B cell (primary cell): ENCODE measurements at places on chromosomes 5 and 9.

DNA sequence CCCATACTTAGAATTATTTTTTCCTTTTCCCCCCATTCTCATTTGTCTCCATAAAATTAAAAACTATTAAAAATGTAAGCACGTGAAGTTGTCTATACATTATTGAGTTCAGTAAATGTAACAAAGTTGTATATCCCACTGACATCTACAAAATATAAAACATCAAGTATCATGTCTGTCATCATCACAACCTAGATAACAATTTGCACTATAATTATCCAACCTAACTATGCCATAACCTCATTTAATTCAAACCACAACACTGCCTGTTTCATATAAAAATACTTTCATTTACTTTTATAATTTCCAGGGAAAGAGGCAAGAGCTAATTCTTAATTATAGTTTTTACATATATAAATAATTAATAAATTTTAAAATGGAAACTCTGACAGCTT is 9.1 kb downstream of the EFNA5 start:
- no peak for DNase-seq

DNA sequence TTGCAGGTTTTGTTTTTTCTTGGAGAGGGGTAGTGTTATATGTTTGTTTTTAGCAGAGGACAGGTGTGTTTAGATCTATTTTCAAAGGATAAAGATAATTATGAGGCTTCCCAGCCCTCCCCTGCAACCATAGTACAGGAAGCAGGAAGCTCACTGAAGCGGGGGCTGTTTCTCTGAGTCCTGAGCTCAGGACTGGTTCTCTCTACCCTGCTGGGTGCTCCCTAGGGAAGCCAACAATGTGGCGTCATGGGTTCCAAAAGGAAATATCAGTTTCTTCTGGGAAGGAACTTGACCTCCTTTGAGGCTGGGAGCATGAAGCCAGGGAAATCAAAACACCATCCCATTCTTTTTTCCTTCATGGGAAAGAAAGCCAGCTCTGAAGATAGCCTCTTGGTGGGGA is 62.2 kb downstream of the RAD23B start:
- DNase-seq: no peak

DNA sequence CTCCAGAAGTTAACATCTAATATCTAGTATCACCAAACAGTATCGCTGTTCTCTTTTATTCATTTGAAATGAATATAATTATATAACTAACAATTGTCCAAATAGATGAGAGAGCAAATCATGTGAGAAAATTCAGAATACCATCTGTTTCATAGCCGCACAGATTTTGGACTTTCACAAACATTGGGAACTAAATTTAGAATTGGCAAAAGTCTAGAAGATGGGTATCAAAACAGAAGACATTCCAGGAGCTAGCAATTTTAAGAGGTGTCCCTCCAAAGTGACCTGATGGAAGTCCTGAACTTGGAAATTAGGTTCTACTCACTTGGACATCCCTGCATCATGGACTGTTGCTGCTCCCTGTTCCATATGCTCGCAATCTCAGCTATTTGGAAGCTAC is 57.0 kb upstream of the FSD1L start:
- no peak for DNase-seq

DNA sequence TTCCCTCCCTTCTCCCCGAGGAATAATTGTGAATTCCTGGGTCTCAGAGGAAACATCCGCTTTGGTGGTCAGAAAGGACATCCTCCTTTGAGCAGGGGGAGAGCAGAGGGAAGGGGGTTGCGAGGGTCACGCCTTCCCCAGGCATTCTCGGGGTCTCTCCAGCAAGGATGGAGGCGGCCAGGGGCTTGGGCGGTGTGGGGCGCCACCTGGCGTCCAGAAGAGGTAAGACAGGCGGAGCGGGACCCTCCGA is 129.1 kb downstream of the KCNIP1 start:
- peak; percentile 59 for DNase-seq

DNA sequence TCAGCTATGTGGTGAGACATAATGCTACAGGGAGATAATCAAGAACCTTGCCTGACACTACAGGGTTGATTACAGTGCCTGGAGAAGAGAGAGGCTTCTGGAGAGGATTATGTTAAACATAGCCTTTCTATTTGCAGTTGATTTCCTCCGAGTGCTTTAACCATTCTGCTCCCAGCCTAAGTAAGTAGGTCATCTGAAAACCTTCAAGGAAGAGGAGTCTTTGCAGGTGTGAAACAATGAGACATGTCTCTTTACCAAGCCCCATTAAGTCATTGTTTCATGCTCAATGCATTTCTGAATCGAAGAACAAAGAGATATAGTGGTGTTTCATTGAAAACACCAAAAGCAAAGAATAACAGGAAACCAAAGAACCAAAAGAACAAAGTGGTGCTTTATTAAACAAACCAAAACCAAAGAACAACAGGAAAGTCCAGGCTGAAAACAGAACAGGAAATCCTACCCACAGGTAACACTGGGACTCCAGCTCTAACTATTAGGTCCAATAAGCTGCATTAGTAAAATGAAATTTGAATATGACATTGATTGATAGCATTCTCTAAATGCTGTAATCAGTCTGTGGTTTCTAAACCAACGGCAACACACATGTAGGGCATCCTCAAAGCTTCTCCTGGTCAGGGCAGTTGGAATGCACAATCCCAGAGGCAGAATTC is 113.3 kb upstream of the SPATA31D4 start:
- DNase-seq: no peak

DNA sequence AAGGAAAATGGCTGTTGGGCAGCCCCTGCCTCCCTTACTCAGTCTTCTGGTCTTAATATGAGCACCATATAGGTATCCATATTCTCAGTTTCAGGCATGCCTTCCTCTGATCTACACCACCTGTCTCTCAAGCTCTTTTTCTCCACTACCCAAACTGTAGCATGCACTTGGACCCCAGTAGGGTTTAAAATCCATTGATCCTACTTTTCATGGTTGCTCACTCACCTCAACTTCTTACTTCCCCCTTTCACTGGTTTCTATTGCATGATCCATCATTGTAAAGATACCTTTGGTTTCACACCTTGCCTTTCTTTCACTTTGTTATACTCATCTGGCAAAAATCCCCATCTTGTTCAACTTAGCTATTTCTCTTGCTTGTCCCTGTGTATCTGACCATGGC is 159.4 kb downstream of the KDM4C start:
- peak; percentile 19 for DNase-seq

GRCh38 chr9:121954477-121955140 is 138.5 kb downstream of the TTLL11 start:
- DNase-seq: no peak

DNA sequence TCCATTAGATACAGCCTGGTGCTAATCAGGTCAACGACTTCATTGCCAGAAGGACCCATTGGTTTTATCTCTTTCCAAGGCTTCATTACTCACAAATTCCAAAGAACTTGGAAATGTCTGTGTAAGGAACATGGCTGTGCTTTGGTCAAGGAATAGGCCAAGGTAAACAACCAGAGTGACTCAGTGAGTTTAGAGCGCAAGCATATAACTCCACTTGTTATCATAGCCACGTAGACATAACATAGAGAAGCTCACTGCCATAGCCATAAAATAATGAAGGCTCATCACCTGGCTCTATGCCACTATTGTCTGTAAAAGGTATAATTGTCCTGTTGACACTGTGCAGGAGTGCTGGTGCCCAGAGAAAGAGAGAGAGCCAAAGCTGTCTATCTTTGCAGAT is 139.3 kb upstream of the PLCXD3 start:
- DNase-seq: no peak

DNA sequence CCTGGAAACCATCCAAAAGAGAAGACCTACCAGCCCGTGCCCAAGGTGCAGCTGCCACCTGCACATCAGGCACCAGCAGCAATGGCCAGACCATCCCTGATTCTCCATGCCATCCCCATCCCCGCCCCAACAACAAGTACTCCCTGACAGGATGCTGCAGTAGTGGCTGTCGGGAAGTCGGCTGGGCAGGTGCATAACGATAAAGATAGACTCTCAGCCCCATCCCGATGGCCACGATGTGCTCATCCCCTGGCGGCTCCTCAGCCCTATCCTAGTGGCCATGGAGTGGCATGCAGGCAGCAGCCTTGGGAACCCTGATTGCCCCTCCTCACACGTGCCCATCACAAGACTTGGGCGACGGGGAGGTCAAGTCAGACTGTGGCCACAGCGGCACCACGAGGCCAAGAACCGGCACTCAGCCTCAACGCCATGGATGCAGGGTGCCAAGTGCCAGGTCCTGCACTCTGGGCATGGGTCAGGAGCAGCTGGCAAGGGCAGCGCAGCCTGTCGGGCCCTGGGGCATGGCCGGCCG is 368.8 kb upstream of the SPATA31A5 start:
- no peak for DNase-seq

- no peak for DNase-seq
Measured at GRCh38 chr9:134562146-134562849, 79.3 kb upstream of the COL5A1 start.

DNA sequence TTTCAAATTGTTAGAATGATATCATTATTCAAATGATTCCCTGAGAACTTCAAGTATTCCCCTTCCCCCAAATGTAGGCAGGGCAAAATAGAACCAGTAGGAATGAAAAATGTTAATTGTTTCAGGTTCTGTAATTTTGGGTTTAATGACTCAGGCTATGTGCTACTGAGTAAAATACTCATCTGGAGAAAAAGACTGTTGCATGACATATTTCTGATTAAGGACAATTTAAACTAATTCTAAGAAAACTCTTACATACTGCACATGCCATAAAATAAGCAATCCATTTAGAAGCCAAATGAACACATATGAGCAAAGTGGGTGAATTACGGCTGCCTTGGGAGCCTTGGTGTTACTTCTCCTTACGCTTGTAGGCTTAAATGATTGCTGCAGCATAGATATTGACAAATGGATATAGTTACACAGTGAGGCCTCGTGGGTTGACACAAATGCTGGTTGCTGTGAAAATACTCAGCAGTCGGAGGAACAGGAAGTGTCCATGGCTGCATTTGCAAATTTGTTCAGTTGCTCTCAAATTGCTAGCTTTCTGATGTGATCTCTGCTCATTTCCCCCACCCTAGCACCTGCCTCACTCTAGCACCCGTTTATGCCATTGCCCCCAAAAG is 174.9 kb upstream of the DMAC1 start:
- peak; percentile 73 for DNase-seq

DNA sequence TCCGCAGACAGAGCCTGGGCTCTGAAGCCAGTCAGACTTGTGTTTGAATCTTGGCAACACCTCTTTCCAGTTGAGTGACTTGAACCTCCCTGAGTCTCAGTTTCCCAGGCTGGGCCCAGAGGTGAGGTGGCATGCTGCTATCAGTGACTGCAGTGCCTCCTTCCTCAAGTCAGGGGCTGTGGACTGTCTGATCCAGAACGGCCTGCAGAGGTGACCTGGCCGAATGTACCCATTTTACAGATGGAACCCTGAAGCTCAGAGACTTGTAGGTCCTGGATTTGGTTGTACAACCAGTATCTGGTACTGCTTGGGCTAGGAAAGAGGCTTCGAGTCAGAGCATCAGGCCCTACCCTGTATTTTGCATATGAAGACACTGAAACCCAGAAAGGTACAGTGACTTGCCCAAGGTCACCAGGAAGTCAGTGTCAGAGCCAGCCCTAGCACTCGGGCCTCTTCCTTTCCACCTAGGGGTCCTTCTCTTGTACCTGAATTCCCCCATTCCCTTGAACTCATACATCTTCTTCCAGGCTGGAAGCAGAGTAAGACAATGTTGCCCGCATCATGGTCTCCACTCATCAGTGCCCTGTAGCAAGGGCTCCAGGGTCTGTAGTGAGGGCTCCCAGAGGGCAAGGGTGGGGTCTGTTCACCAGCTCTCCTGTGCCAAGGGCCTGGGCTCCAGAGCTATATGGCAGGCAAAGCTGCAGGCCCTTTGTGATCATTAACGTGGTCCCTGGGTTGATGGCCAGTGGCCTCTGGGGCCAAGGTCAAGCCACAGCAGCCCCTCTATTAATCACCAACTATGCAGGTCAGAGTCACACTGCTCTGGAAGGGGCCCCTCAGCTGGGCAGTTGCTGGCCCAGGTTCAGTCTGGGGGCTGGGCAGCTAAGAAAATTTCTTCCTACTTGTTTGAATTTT is 28.5 kb downstream of the GSN start:
- DNase-seq: no peak

DNA sequence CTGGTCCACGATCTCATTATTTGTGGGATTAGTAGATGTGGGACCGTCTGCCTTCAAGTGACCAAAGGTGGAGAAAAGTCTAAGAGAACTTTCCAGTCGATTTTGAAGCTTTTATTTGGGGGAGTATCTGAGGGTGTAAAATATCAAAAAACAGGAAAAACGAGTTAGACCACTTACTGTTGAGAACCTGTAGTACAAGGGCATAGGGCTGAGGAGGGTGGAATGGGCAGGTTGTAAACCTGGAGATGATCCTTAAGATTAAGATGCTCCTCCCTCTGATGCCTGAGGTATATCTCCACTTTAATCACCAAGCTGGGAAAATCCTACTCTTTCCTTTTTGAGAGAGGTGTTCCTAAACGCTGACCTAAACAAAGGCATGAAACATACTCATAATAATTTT is 32.0 kb upstream of the GTF2H2C start:
- no peak for DNase-seq

DNA sequence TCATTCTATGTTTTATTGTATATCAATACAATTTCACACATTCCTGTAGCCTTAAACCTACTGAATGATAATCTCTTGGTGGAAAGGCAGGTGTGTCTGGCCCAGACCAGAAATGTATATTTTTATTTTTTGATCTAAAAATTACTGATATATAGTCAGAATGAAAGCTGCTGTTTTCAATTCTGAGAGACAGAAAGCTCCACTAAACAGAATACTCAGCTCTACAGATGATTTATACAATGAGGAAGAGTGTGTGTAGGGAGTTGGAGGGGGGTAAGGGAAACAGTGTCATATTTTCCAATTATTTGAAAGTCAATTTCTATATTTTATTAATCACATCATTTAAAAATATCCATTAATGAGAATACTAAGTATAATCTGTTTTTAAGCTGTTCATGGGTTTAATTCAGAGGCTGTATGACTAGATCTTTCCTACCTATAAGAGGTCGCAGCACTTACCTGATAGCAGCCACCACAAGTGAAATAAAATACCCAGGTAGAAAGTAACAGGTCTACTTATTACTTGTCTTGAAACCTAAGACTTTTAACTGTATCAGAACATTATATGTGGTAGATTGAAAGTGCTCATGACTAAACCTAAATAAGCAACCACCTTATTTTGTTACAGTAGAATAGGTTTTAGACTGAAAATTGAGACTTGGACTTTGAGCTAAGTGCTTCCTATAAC is 183.4 kb downstream of the TMC1 start:
- DNase-seq: no peak

GRCh38 chr5:36055984-36056383 is 10.7 kb downstream of the UGT3A2 start:
- no peak for DNase-seq

DNA sequence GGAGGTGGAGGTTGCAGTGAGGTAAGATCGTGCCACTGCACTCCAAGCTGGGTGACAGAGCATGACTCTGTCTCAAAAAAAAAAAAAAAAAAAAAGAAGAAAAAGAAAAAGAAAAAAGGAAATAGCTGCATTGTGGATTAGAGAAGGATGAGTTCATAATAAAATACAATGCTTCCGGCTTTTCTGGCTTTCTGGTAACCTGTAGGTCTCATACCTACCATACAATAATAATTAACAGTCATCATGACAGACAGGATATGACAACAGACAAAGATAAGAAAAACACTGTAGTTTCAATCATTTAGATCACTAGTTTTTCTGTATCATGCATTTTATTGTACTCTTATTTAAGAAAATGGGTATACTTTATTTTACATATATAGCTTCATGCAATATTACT is 40.7 kb upstream of the TRPM3 start:
- DNase-seq: no peak
